ENCODE measurements at places on chromosomes 7 and 10.

GRCh38 chr7:140623980-140624379 is 16.6 kb downstream of the DENND2A start:
- DNase-seq = no peak

DNA sequence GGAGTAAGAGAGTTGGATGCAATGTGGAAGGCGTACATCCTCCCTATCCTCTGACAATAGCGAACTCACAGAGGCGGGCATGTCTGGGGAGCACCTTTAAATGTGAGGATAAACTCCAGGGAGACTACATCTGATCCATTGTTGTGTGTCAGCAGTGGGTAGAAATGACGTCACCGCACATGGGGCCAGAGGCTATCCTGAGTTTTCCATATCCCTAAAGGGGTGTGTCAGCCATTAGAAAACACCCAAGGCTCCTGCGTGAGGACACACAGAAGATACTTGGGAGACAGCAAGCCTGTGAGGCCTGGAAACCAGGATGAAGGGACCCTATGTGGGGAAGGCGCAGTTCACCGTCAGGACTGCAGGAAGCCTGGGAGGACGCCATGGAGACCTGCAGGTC is 17.2 kb upstream of the CDHR3 start:
- DNase-seq = no peak

DNA sequence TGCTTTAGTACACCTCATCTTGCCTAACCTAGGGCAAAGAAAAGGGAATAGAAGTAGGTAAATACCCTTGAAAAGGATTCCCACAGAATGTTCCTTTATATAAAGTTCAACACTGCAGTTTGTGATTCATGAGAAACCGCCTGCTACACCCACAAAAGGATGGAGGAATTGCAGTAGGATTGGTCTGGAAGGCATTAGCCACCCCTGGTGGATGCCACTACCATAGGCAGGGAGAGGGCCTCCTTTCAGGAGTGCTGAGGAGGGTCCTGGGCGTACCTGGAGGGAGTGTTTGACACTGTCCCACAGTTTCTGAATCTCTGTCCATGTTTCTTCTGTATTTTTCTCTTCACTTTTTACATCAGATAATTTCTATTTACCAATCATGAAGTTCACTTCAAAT is 221.8 kb upstream of the TMEM72 start:
- DNase-seq = no peak

DNA sequence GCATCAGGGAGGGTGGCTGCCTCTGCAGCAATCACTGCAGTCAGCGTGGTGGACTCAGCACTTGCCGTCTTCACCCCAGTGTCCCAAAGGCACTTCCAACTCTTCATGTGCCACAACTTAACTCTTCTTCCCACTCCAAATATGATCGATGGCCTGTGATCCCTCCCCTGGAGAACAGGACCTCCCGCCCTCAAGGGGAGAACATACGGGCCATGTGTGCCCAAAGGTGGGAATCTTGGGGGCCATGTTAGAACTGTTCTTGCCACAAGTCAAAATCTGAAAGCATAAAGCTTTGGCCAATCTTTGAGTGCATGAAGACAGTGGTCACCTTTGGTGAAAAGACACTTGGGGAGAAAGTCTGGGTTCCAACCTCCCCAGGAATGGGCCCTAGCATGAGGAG is 368.5 kb upstream of the MGMT start:
- no peak for DNase-seq

DNA sequence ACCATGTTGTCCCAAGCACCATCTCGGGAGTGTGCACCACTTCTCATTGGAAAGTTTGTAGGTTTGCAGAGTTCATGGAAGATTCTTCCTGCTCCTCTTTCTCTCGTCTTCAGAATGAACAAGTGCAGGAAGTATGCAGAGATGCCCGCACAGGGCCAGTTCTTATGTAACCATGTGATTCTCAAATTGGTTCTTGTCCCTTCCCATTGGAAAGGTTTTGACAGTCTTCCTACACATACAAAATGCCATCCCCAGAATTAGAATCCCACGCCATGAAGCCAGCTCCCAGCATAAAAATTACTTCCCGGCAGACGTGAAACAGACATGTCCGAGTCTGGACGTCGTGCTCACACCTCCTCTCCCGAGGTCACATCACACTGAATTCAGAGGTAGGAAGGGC is 251.6 kb downstream of the ELMO1 start:
- no peak for DNase-seq

DNA sequence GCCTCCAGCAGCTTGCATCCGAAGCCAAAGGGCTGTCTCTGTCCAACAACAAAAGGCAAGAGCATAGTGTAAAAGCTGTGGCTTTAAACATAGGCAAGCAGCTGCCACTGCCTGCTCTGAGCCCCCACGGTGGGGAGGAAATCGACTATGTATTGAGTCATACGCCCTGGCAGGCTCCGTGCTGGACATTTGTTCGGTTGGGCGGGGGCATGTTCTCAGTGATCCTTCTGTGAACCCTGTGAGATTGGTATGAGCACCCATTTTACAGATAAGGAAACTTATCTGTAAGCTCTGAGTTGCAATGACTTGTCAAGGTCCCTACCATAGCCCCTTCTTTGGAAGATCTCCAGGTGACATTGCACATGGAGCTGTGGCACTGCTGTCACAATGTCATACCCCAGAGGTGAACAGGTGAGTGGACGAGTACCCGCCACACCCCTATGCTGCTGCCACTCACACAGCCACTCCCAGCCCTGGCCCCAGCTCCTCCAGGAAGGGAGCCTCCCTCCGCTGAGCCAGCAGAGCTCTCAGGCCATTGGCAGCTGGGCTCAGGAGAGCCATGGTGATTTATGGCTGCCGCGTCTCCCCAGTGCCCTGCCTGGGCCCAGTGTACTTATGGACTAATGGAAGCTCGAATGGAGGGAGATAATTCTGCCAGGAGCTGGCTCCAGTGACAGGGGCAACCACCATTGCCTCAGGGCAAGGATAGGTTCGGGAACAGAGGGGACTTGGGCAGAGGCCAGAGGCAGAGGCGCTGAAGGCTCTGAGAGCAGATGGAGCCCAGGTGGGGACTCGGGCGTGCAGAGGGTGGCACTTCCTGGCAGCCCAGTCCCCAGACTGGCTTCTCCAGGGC is 43.7 kb downstream of the UNC5B start:
- DNase-seq = no peak

GRCh38 chr7:91876391-91877133 is 3.9 kb downstream of the MTERF1 start:
- DNase-seq = peak; percentile 11

GRCh38 chr10:43693602-43694001 is 44.9 kb upstream of the ZNF32 start:
- DNase-seq = no peak

DNA sequence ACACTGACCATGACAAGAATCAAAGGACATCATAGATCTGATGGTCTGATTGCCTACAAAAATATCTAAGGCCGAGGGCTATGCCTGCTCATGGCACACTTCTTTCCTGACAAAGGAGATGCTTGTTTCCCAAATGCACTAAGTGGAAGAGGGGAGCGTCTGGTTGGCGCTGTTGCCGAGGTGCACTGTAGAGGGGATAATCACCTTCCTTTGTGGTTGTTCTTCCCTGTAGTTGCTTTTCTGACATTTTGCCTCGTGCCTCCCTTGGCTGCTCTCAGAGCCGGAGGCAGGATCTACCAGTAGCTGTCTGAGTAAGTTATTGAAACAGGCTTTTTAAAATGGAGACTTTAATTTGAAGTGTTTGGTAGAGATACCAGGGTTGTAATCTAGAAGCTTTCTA is 352.0 kb downstream of the SORCS3 start:
- no peak for DNase-seq

- no peak for DNase-seq
Measured at GRCh38 chr10:95832216-95833041, 75.3 kb upstream of the CC2D2B start.

DNA sequence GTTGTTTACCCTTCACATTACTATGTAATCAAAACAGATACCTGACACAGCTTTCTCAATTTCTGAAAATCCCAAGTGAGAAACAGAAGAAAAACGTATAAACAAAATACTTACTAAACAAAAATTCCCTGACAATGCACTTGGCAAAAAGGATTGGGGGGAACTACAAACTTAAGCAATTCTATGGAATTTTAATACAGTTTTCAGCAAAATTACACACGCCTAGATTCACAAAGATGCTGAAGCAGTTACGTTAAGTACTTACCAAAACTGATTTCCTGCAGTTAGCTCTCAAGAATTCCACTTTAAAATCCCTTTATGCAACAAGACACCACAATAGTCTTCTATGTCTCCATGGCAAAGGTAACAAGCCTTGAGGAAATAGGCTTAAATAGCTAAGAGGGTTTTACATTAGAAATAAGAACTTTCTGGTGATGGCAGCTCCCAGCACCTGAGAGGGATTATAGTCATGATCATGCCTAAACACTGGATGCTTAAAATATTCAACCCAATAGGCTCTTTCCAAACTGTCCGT is 10.8 kb downstream of the TOMM7 start:
- no peak for DNase-seq

- DNase-seq = peak; percentile 58
Measured at GRCh38 chr10:89392974-89393373, 551 bp downstream of the IFIT1 start.

- DNase-seq = no peak
Measured at GRCh38 chr10:97238855-97239254, 53.1 kb upstream of the SLIT1 start.

DNA sequence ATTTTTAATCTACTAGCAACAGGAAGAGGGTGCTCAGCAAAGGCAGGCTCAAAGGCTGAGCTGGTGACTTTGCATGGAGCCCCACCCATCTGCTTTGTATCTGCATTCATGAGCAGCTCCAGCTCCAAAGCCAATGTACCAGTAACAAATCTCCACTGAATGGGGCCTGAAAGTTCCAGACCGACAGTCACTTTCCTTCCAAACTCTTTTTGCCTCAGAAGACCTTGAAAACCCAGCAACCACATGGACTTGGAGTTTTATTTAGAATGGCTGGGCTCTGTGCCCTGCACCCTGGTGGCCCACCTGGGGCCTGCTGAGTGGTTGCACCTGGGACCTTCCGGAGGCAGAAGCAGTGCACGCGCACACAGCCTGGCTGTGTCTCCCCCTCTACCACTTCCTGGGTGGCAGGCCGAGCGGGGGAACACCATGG is 195.0 kb upstream of the PLXNA4 start:
- DNase-seq = peak; percentile 24

DNA sequence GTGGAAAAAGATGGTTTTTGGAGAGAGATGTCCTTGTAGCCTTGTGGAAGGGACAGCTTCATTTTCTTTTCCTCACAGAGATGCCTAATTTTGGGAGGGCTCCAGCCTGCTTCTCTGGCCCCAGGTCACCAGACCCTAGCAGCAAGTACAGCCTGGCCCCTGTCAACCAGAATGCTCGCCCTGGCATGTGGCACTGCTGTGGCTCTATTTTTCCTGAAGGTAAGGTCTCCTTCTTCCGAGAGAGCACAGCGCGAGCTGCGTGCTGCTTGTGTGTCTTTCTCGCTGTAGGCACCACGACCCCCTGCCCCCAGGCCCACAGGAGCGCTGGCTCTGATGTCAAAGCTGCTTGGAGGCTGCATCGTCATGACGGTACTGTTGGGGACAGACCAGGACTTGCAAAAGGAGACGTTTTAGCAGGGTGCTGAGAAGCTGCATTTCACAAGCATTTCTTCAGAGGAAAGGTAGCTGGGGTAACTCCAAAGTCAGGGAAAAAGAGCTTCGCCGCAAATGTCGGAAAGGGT is 58.7 kb downstream of the CLEC2L start:
- no peak for DNase-seq

DNA sequence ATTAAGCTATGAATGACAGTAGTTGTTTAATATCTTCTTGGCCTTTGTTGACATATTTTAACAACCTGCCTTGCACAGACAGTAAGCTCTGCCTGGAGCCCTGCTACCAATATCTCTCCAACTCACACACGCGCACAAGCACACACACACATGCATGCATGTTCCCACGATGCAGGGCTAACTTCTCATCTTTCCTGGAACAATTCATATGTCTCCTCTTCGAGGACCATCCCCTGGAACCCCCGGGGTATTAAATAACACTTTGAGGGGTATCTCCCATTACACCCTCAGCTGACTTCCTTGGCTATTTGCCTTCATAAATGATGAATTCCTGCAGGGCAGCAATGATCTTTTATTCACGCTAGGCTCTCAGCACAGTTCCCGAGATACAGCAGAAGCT is 258.0 kb downstream of the TRIL start:
- no peak for DNase-seq

- peak; percentile 35 for DNase-seq
Measured at GRCh38 chr7:107879400-107880035, 11.5 kb upstream of the DLD start.

DNA sequence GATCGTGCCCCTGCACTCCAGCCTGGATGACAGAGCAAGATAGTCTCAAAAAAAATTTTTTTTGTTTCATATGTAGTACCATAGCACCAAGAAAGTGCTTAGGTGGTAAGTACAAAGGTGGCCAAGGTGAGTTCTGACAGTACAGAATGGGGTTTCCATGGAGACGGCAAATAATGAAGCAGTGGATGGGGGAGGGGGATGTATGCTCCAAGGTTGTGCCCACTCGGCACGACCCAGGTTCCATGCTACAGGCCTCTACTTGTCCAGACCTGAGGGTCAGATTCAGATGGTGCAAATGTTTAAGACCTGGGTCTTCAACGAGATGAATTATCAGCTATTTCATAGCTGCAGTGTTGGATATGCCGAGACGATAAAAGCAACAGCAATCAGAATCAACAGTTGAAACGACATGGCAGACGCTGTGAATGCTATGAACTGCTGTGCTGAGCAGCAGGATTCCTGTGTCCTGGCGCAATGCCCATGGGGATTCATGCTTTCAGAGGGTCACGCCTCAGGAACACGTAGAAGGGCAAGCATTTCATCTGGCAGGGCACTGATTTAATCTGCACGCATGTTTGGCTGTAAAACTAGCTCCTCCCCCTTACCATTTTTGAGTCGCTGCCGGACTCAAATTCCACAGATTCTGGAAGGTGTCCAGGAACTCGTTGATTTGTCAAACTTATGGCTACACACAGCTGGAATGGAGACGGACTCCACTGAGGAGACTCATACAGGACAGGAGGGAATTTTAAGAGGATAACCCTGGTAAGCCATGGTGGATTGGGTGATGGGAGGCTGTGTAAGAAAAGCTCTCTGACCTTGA is 256.5 kb downstream of the FRMD4A start:
- no peak for DNase-seq

DNA sequence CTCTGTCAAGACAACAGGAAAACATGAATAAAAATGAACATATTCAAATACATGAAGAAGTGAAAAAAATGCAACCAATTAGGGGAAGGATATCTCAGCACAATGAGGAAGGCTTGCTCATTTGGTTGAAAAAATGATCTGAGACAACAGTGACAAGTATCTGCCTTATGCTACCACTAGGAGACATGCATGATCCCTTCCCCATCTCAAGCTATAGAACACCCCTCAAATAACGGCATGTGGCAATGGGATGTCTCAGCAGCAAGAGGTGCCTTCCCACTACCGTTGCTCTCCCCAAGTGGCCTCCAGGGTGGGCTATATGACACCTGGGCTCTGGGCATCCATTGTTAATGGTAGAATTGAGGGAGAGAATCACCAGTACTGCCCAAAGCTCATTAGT is 98.1 kb upstream of the RSU1 start:
- DNase-seq = no peak
